ENCODE measurements at places on chromosomes 4 and X.

- no peak for DNase-seq
Measured at GRCh38 chr4:68074397-68074796, 55.3 kb downstream of the TMPRSS11F start.

GRCh38 chr4:83231620-83232076 is 53.0 kb downstream of the COQ2 start:
- no peak for DNase-seq

DNA sequence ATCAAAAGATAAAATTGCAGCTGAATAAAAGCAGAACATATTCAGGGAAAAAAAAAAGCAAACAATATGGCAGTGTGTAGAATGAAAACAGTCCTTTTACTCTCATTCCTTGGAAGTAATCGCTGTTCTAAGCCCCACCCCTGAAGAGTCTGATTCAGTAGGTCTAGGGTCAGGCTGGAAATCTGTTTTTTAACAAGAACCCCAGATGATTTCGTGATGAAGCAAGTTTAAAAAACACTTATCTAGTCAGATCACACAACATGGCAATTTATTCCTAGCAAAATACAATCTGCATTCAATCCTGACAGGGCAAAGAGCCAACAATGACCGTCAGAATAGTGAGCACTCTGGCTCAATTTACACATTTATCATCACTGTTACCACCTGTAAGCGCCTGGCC is 16.1 kb downstream of the FAM120C start:
- no peak for DNase-seq

DNA sequence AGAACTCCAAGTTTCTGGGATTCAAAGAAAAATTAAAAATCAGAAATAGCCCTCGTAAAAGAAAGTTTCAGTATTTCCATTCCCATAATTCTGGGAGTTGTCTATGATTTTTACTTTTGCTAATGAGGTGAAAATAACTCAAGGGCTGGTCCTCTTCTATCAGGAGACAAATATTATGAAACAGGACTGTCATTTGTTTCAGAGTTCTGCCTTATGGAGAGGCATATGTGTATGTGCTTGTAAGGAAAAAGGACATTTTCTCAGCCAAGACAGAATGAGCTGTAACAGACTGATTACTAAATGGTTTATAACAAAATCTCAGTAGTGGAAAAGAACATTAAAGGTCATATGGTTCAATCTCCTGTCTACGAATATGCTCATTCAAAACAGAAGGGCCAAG is 59.0 kb upstream of the TAB3 start:
- DNase-seq = no peak

DNA sequence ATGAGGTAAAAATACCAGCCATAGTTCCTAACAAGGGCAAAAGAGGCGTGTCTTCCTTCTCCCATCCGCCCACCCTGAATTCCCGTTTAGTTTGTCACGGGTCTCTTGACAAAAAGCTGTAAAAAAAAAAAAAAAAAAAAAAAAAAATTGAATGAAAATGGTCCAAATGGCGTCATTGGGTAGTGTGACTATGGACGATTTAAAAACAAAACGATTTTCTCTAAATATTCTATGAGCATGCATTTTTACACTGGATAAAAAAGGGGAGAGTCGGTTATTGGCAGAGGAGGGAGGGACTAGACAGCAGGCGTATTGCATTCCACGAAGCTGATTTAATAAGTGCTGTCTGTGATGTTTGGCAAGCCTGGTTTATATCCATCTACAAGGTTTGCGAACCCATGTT is at the start of gene FAM133A:
TSS of gene FAM133A (plus strand) at position 338 of the 403 bp plus-strand sequence. CDS start 35,214 bp downstream, outside the sequence.
- no peak for DNase-seq

DNA sequence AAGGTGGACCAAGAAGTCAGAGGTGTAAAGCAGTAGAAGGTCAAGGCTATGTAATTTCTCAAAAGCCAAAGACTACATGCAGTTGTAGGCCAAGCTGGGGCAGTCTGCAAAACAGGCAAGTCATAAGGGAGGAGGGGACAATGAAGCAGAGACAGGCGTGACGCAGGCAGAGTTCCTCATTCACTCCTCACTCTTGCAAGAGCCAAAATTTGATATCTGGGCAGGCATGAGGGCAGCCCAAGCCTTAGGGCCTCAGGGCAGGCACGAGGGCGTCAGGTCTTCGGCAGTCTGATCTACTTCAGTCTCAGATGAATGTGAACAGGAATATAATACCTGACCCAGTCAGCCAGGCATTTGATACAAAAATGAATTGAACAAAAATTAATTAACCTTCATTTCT is 86.4 kb upstream of the AGA start:
- no peak for DNase-seq

All from NCI-H1436 treated with DMSO at 0.1 percent for 48 hours (cell line).